ENCODE measurements at places on chromosomes 12 and 14. TPM values are rescaled to one million over a fixed set of nuclear protein-coding genes. Genes with fewer than 3 reads are reported as not detected.

The ANG gene
- total RNA-seq: 5.2 TPM

The TCTN2 gene
- total RNA-seq: 9.1 TPM

The WNT1 gene
- total RNA-seq: not detected

The CLEC4C gene
- 0.50 TPM for total RNA-seq

The APOF gene
- total RNA-seq: 0.11 TPM

The LLPH gene
- 31.5 TPM for total RNA-seq

DNA sequence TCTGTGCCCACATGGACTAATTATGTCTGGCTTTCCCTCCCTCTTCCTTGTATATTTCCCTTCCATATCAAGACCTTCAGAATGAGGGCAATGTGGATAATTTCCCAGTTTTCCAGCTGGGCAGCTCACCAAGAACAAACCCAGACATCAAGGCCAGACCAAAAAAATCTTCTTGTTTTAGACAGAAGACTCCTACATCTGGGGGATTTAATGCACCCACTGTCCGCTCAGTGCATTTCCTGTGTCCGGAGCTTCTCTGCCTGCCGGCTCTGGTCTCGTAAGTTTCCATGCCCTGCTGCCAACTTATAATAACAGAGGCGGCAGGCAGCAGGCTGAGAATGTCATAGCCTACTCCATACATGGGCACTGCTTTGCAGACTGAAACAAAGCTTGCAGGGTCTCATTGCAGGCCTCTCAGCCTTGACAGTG lies 207.2 kb upstream of the BCL2L14 start:
- no peak overlapping the region for H3K4me3 ChIP-seq
- H3K27ac ChIP-seq: peak overlapping the region; percentile 94
- peaks cover 49% of the 10 kb centered on the region for H3K4me1 ChIP-seq
- H3K27me3 ChIP-seq: no peaks in the 10 kb centered on the region
- peaks cover 43% of the 10 kb centered on the region for H3K36me3 ChIP-seq

GRCh38 chr14:101707068-101707842 lies 54.3 kb upstream of the PPP2R5C start:
- no peak overlapping the region for H3K4me3 ChIP-seq
- no peak overlapping the region for H3K27ac ChIP-seq
- peak; percentile 67 for DNase-seq
- peaks cover 44% of the 10 kb centered on the region for H3K27me3 ChIP-seq
- peaks cover 2% of the 10 kb centered on the region for H3K36me3 ChIP-seq

GRCh38 chr12:40011775-40012129 lies 94.1 kb downstream of the SLC2A13 start:
- peaks cover 37% of the 10 kb centered on the region for H3K4me1 ChIP-seq
- DNase-seq: no peak
- H3K27ac ChIP-seq: peak overlapping the region; percentile 53

GRCh38 chr14:38090506-38090905 lies 117.2 kb upstream of the SSTR1 start:
- no peaks in the 10 kb centered on the region for H3K4me1 ChIP-seq
- no peak overlapping the region for H3K27ac ChIP-seq
- H3K4me3 ChIP-seq: no peak overlapping the region
- peaks cover 33% of the 10 kb centered on the region for H3K36me3 ChIP-seq
- H3K27me3 ChIP-seq: peaks cover 10% of the 10 kb centered on the region

GRCh38 chr12:51377099-51377984 lies 13.9 kb downstream of the GALNT6 start:
- H3K4me3 ChIP-seq: no peak overlapping the region
- H3K4me1 ChIP-seq: peaks cover 12% of the 10 kb centered on the region
- no peak overlapping the region for H3K27ac ChIP-seq
- H3K27me3 ChIP-seq: no peaks in the 10 kb centered on the region
- DNase-seq: no peak
- H3K36me3 ChIP-seq: peaks cover 24% of the 10 kb centered on the region

- H3K27ac ChIP-seq: no peak overlapping the region
- H3K27me3 ChIP-seq: no peaks in the 10 kb centered on the region
- H3K36me3 ChIP-seq: 0 out of 2 replicates have a peak, but pooled peaks cover under 1% of the 10 kb centered on the region
- H3K4me3 ChIP-seq: no peak overlapping the region
- DNase-seq: no peak
Observed at GRCh38 chr12:114769634-114770033, 85.7 kb upstream of the TBX3 start.

DNA sequence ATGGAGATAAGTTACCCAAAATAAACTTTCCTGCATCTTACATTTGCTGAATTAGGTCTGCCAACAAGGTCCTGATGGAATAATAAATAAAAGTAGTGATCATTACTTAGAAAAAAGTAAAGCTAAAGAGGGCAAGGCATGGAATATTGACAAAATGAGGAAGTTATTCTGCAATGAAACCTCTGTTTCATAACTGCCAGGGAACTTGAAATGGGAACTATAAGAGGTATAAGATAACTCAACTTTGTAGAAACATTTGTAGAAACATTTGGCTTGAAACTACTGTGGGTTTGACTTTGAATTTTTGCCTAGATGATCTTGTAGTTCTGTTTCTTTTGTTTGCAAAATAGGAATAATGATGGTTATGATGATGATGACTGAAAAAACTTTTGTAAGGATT lies 18.7 kb upstream of the YBX3 start:
- no peak for DNase-seq
- no peak overlapping the region for H3K4me3 ChIP-seq
- H3K27me3 ChIP-seq: peaks cover 9% of the 10 kb centered on the region
- H3K36me3 ChIP-seq: no peaks in the 10 kb centered on the region
- no peak overlapping the region for H3K27ac ChIP-seq

DNA sequence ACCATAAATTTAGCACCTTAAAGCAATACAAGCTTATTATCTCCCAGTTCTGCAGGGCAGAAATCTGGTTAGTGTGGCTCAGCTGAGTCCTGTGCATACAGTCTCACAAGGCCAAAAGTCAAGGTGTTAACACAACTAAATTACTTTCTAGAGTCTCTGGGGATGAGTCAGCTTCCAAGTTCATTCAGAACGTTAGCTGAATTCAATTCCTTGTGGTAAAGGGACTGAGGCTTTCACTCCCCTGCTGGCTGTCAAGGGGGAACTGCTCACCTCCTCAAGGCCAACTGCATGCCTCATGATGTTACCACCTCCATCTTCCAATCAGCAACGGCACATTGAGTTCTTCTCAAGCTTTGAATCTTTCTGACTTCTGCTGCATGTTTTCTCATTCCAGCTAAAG lies 27.6 kb downstream of the EML5 start:
- DNase-seq: no peak
- no peak overlapping the region for H3K4me3 ChIP-seq
- peaks cover 26% of the 10 kb centered on the region for H3K36me3 ChIP-seq
- H3K4me1 ChIP-seq: no peaks in the 10 kb centered on the region

GRCh38 chr12:93892423-93893268 lies 215.5 kb downstream of the CRADD start:
- peaks cover 37% of the 10 kb centered on the region for H3K4me1 ChIP-seq
- no peak for DNase-seq
- no peaks in the 10 kb centered on the region for H3K36me3 ChIP-seq
- peak overlapping the region; percentile 48 for H3K27ac ChIP-seq
- H3K27me3 ChIP-seq: no peaks in the 10 kb centered on the region

GRCh38 chr12:110180591-110181005 lies 56.4 kb downstream of the IFT81 start:
- no peaks in the 10 kb centered on the region for H3K4me1 ChIP-seq
- DNase-seq: no peak
- H3K27ac ChIP-seq: no peak overlapping the region
- no peak overlapping the region for H3K4me3 ChIP-seq
- peaks cover 7% of the 10 kb centered on the region for H3K36me3 ChIP-seq

DNA sequence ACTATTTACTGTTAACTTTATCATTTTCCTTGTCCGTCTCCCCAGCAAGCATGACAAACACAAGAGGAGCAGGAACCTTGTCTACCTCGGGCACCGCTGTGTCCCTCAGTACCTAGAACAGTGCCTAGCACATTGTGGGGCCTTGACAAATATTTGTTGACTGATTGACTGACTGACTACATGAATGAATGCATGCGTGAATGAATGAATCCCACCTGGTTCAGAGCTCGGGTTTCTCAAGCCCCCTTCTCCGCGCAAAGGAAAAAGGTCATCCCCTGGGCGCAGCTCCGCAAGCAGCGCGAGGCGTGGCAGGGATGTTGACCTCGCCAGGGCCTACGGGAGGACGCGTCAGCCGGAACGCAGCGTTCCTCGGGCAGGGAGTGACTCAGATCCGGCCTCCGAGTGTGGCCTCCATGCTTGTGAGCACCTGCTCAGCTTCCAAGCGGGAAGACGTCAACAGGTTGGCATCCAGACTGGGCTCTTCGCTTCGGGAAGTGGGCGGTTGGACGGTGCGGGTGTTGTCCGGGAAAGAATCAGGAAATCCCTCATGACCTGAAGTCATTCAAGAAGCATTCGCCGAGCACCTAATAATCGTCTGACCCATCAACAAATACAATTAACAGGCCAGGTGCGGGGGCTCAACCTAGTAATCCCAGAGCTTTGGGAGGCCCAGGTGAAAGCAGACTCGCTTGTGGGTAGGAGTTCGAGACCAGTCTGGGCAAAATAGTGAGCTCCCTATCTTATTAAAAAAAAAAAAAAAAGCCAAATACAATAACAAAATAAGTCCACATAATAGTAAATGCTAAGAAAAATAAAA lies 13.9 kb upstream of the UBC start:
- peaks cover 4% of the 10 kb centered on the region for H3K27me3 ChIP-seq
- peak overlapping the region; percentile 99 for H3K4me3 ChIP-seq
- H3K4me1 ChIP-seq: peaks cover 12% of the 10 kb centered on the region
- H3K27ac ChIP-seq: peak overlapping the region; percentile 88
- H3K36me3 ChIP-seq: no peaks in the 10 kb centered on the region

GRCh38 chr12:22702690-22703089 lies 77.7 kb downstream of the ETNK1 start:
- H3K4me1 ChIP-seq: peaks cover 33% of the 10 kb centered on the region
- H3K36me3 ChIP-seq: no peaks in the 10 kb centered on the region
- no peaks in the 10 kb centered on the region for H3K27me3 ChIP-seq
- no peak overlapping the region for H3K4me3 ChIP-seq
- no peak overlapping the region for H3K27ac ChIP-seq

Measured in WTC11 (cell line).